ENCODE measurements at places on chromosomes 3 and 15. TPM values are rescaled to one million over a fixed set of nuclear protein-coding genes. Genes with fewer than 3 reads are reported as not detected.

The IGDCC3 gene
- 35.1 TPM for total RNA-seq

GRCh38 chr15:64698823-64699222, 76.6 kb downstream of the RBPMS2 start:
- peak overlapping the region; percentile 90 for H3K27ac ChIP-seq
- peak overlapping the region; percentile 72 for H3K4me3 ChIP-seq
- peaks cover 74% of the 10 kb centered on the region for H3K4me1 ChIP-seq
- no peak for DNase-seq
- H3K36me3 ChIP-seq = peaks cover 2% of the 10 kb centered on the region
- no peaks in the 10 kb centered on the region for H3K27me3 ChIP-seq

DNA sequence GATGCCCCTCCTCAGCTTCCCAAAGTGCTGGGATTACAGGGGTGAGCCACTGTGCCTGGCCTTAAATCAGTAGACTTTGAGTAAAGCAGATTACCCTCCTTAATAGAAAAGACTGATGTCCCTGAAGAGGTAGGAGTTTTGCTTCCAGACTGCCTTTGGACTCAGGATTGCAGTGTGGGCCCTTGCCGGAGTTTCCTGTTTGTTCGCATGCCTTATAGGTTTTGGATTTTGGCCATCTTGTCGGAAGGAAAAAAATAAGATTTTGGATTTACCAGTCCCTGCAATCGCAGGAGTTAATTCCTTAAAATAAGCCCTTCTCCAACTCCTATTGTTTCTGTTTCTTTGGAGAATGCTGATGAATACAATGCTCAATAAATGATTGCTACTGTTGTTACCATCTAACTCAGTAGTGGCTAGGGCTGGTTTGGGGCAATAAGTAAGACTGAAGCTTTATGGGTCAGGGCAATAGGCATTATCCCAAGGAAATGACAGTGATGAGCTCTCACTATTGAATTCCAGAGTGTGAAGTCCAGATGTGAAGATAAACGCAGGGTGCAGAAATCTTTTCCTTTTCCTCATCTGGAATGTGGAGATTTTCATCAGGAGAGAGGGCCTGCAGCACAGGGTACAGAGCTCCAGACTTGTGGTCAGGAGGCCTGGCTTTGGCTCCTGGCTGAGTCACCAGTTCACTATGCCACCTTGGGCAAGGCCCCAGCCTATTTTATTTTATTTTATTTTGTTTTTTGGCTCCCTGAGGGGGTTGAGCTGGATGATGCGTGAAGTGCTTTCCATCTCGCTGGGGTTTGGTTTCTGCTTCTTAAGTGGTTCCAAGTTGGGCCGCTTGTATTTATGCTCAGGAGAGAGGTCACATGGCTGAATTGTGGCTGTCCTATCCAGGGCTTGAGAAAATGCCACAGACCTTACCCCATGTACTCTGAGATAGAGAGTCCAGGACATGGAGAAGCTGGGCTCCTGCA, 25.3 kb downstream of the FOXL2 start:
- no peak overlapping the region for H3K27ac ChIP-seq
- H3K27me3 ChIP-seq = peaks cover 9% of the 10 kb centered on the region
- H3K36me3 ChIP-seq = no peaks in the 10 kb centered on the region
- H3K4me1 ChIP-seq = peaks cover 3% of the 10 kb centered on the region
- DNase-seq = no peak
- H3K4me3 ChIP-seq = no peak overlapping the region

DNA sequence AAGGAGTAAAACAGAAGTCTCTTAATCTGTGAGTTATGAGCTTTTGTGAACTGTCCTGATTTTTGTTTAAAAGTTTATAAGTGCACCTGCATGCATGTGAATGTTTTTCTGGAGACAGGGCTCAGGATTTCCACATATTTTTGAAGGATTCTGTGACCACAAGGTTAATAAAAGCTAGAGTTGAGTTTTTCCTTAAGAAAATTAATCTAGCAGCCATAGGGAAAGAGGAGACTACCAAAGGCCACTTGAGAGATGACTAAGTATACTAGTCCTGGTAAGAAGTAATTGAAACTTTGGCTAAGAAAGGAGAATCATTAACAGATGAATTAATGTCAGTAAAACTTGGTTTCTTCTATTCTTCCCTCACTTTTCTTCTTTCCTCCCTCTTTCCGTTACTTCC, 176.8 kb upstream of the EPHA3 start:
- peaks cover 3% of the 10 kb centered on the region for H3K27me3 ChIP-seq
- H3K27ac ChIP-seq = no peak overlapping the region
- no peaks in the 10 kb centered on the region for H3K4me1 ChIP-seq
- no peak overlapping the region for H3K4me3 ChIP-seq
- H3K36me3 ChIP-seq = no peaks in the 10 kb centered on the region

- H3K27ac ChIP-seq = no peak overlapping the region
- H3K36me3 ChIP-seq = no peaks in the 10 kb centered on the region
- H3K27me3 ChIP-seq = peaks cover 31% of the 10 kb centered on the region
- H3K4me3 ChIP-seq = no peak overlapping the region
Observed at GRCh38 chr3:119809249-119810017, 27.5 kb downstream of the NR1I2 start.

- no peaks in the 10 kb centered on the region for H3K27me3 ChIP-seq
- no peak for DNase-seq
- H3K4me1 ChIP-seq = peaks cover 19% of the 10 kb centered on the region
Observed at GRCh38 chr3:88996691-88997090, 110.7 kb upstream of the EPHA3 start.

GRCh38 chr15:59687836-59688235, 1.3 kb downstream of the BNIP2 start:
- DNase-seq = no peak
- no peaks in the 10 kb centered on the region for H3K27me3 ChIP-seq
- H3K27ac ChIP-seq = peak overlapping the region; percentile 98

The BCL2A1 gene
- total RNA-seq = 0.49 TPM

GRCh38 chr3:148992027-148992634, 791 bp downstream of the GYG1 start:
- peaks cover 13% of the 10 kb centered on the region for H3K36me3 ChIP-seq
- peak; percentile 29 for DNase-seq
- peaks cover 6% of the 10 kb centered on the region for H3K4me1 ChIP-seq
- H3K4me3 ChIP-seq = peak overlapping the region; percentile 72
- H3K27ac ChIP-seq = peak overlapping the region; percentile 2

The CFAP20DC gene
- 6.1 TPM for total RNA-seq

The MUC13 gene
- total RNA-seq = 0.16 TPM

DNA sequence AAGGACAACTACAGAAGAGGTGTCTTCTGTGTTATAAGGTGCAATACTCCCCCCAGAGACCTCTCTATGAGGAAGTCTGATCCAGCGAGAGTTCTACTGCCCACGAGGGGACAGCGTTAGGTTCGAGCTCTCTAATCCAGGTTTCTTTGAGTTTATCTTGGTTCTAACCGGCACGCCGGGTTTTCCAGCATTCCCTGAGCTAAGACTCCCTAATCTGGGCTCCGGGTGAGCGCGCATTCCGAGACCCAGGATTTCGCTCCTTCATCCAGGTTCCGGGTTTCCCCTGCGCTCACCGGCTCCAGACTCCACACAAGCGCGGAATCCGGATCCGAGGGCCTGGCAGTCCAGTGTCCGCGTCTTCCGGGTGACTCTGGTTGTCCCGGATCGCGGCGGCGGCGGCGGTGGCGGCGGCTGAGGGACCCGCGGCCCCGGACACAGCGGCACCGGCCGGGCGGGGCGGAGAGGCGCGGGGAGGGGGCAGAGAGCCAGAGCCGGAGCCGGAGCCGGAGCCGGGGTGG, at the start of gene ZNF609:
Gene ZNF609, plus strand, starts transcription at position 373 of the 518 bp plus-strand sequence. CDS start 38,842 bp downstream, outside the sequence.
- peaks cover 1% of the 10 kb centered on the region for H3K36me3 ChIP-seq
- peak; percentile 99 for DNase-seq
- H3K27ac ChIP-seq = peak within 1 kb of the TSS; percentile 95
- peak within 1 kb of the TSS; percentile 81 for H3K4me3 ChIP-seq

GRCh38 chr15:89578146-89578545, 2.9 kb downstream of the TICRR start:
- H3K36me3 ChIP-seq = no peaks in the 10 kb centered on the region
- peak overlapping the region; percentile 53 for H3K4me3 ChIP-seq
- no peaks in the 10 kb centered on the region for H3K27me3 ChIP-seq

The CPB1 gene
- 11.5 TPM for total RNA-seq

DNA sequence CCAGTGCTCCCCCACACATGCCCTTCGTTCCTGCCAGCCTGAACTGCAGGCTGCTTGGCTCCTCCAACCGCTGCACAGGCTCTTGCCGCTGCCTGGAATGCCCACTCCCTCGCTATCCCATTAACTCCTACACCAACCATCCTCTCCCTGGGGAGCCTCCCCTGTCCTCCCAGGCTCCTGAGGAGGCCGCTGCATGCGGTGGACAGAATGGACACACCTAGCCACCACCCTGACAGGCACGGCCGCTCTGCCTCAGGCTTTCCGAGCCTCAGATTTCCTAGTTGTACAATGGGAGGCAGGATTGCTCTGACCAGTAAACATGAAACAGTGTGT, 2.3 kb downstream of the PLXNB1 start:
- peak overlapping the region; percentile 74 for H3K4me3 ChIP-seq
- H3K27me3 ChIP-seq = no peaks in the 10 kb centered on the region
- peak overlapping the region; percentile 77 for H3K27ac ChIP-seq
- DNase-seq = no peak
- H3K4me1 ChIP-seq = peaks cover 58% of the 10 kb centered on the region
- H3K36me3 ChIP-seq = peaks cover 2% of the 10 kb centered on the region

The CLDN16 gene
- 0.11 TPM for total RNA-seq

GRCh38 chr3:64460877-64461276, 226.9 kb downstream of the ADAMTS9 start:
- peaks cover 32% of the 10 kb centered on the region for H3K4me1 ChIP-seq
- H3K36me3 ChIP-seq = no peaks in the 10 kb centered on the region
- H3K27me3 ChIP-seq = no peaks in the 10 kb centered on the region

Measured in mesothelial cell of epicardium (in vitro differentiated cells).